ENCODE measurements at places on chromosomes 6 and 20.

GRCh38 chr6:143531720-143532499 is 20.4 kb upstream of the FUCA2 start:
- no peak for DNase-seq

DNA sequence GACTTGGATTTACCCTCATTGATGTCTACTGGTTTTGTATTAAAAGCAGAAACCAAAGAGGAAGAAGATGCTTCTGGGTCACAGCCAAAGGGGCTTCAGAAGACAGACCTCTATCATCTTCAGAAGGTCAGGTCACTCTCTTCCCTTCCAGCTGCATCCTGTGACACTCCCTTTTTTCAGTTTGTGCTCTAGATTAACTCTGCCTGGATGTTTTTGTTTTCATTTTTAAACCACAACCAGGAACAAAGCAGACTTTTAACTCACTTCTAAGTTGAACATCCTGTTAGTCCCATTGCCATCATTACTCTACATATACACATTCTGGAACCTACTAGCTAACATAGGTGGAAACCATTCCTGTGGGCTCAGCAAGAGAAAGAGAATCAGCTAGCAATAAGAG is 45.2 kb downstream of the AKIRIN2 start:
- no peak for DNase-seq

GRCh38 chr6:32255199-32256153 is 31.6 kb upstream of the NOTCH4 start:
- DNase-seq = peak; percentile 66

DNA sequence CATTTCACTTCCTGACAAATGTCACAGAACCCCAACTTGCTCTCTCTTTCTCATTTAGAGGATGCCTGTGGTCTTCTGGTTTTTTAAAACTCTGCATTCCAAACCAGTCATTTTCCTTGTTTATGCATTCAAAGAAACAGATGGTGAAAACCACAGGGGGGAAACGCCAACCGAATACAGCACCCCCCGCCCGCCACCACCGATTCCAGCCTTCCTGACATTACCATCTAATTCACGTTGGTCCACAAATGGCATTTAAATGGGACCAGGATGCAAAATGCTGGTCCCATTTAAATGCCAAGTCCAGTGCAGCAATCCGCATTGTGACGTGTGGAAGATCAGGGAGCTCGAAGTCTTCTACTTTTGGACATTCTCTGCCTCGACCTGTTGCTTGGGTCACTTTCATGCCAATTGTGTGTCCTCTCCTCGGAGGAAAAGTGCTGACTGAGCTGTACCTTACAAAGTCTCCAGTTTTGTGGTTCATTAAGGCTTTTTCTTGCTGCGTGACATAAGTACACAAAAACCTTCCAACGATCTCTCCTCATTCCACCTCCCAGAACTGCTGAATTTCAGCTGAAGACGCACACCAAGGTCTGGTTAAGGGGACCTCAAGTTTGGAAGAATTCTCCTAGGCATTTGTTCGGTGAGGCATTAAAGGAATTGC is 35.8 kb downstream of the NEDD9 start:
- DNase-seq = no peak

GRCh38 chr20:5401277-5401875 is 84.6 kb upstream of the PROKR2 start:
- no peak for DNase-seq

DNA sequence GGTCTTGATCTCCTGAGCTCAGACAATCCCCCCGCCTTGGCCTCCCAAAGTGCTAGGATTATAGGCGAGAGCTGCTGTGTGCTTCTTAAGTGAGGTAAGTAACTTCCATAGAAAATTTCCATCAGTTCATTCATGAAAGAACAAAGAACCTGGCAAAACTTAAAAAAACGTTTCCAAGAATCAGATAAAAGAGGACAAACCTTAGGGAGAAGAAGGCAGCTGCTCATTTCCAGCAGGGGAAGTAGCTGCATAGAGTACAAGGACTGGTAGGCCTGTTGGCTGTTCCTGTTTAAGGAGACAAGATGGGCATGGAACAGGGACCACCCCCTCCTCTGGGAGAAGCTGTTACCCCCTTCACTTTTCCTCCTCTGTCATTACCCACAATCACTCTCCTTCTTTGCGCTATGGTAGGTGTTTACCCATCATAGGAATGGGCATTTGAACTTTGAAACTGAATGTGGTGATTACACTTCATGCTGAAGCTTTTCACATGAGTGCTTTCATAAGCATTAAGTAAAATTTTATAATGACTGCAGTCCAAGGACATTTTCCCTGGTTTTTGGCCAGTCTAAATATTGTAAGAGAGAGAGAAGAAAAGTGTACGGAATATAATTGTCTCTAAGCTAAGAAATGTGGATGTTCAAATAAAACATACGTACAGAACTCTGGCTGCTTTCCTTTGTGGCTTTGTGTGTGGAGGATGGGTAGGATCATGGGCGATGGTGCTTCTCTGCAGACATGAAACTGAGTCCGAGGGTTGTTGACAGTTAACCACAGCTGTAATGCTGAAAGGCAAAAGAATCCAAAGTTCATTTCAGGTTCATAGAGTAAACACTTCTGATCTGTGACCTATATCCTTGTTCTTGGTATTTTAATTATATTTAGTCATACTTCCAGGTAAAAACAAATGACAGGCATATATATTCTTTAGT is 56.4 kb downstream of the CCN2 start:
- DNase-seq = no peak

GRCh38 chr6:170529839-170530469 is 23.2 kb downstream of the PSMB1 start:
- DNase-seq = peak; percentile 45

DNA sequence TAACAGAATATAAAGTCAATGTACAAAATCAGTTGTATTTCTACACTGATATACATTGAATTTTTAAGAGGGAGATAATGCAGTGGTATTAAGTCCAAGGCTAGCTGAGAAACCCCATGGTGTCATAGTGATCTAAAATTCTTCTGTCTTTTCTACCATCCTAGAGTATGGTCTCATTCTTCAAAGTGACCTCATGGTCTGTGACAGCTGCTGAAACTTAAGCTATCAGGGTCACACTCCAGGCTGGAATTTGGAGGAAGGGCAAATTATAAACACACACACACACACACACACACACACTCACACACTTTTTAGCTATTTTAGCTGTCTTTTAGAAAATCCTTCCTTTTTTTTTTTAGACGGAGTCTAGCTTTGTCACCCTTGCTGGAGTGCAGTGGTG is 47.3 kb upstream of the DYNLRB1 start:
- DNase-seq = no peak

GRCh38 chr6:124234801-124235200 is 431.1 kb downstream of the NKAIN2 start:
- no peak for DNase-seq

DNA sequence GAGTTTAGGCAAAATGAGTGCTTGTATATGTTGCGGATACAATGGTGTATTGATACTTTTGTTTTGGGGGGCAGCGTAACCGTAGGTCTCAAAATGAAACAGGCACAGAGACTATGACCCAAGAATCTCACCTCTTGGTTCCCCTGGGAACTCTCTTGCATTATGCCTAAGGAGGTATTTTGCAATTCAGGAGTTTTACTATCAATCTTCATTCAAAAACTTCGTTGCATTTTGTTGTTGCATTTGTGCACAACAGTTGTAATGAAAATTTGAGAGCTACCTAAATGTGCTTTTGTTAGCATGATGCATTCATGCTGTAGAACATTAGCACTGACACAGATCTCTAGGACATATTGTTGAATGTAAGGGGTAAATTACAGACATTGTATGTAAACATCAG is 18.2 kb downstream of the VTA1 start:
- no peak for DNase-seq

GRCh38 chr6:27161603-27161945 is 85.9 kb upstream of the PRSS16 start:
- no peak for DNase-seq

GRCh38 chr6:21085211-21085610 is 508.3 kb upstream of the SOX4 start:
- DNase-seq = no peak

GRCh38 chr6:130366107-130367005 is 539 bp downstream of the TMEM200A start:
- peak; percentile 23 for DNase-seq

GRCh38 chr6:17418281-17419188 is 25.1 kb downstream of the CAP2 start:
- DNase-seq = no peak

DNA sequence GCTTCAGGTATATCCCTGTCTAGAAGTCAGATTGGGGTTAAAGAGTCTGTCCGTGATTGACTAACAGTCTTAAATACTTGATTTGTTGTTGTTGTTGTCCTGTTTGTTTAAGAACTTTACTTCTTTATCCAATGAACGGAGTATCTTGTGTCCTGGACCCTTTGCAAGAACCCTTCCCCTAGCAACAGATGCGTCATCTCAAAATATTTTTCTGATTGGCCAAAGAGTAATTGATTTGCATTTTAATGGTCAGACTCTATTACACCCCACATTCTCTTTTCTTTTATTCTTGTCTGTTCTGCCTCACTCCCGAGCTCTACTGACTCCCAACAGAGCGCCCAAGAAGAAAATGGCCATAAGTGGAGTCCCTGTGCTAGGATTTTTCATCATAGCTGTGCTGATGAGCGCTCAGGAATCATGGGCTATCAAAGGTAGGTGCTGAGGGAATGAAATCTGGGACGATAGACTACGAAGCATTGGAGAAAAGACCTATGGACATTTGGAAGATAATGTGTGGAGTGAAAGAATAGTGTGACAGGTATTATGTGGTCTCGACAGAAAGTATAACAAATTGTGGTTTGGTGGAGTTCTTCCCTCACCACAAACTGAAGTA is at the start of gene HLA-DRA:
HLA-DRA (plus strand) TSS at position 286 of the 613 bp plus-strand sequence; CDS start at position 350, 64 bp downstream.
- no peak for DNase-seq

GRCh38 chr6:122696853-122697252 is 82.7 kb upstream of the FABP7 start:
- DNase-seq = no peak

DNA sequence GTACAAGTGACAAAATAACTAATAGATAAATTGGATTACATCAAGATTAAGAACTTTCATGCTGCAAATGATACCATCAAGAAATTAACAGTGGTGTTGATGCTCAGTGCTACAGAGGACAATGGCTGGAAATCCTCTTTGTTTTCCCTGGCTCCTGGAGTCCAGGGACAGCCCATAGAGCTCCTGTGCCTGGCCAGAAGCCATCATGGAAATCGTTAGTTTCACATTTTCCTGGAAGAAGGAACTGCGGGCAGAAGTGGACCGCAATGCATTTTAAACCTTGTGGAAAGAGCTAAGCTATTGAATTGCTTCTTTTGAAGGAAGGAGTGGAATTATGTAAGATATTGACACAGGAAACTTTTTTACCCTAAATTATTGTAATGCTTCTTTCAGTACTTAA is 276.0 kb downstream of the GJA1 start:
- DNase-seq = no peak

GRCh38 chr6:34601706-34602105 is 45.6 kb upstream of the SPDEF start:
- DNase-seq = no peak

DNA sequence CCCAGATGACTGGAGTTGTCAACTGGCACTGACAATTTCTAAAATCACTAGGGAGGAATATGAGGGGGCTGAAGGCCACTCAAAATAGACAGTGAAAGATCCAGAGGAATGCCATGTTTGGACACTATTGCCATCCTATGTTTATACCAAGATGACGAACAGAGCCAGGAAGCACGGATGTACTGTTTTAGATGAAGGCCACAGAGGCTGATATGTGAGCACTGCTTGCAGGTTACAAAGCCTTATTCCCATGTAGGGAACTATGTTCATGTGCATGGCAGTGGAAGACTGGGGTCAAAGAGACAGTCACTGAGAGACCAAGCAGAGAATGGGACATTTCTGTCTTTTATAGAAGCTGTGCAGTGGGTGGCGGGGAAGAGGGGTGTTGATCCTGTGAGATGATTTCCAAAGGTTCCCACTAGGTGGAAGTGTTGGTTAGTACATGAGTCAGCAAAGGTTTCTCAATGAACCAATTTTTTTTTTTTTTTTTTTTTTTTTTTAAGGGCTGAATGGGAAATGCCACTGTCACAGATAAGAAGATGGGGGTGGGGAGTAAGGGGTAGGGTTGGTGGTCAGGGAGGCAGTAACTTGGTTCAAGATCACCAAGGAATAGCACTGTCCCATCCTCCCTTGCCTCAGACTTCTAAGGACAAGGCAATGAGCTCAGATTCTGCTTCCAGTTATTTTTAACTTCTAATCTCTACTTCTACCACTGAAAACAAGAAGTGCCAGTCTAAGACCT is 46.7 kb upstream of the MOCS1 start:
- DNase-seq = no peak

DNA sequence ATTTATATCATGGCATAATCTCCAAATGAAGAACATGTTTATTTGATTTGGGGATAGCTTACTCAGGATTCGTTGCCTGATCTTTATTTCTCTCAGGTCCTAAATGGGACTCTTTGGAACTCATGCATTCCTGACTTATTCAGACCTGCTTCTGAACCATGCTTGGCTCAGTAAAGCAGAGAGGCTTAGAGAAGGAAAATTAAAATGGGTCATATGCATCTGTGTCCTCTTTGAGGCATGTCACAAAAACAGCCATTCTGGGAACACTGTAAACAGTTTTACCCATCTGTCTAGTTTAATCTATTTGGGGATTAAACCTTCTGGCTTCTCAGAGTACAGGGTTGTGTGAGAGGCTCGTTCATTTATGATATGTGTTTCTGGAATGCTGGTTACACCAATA is 1017.3 kb downstream of the KIF16B start:
- no peak for DNase-seq

DNA sequence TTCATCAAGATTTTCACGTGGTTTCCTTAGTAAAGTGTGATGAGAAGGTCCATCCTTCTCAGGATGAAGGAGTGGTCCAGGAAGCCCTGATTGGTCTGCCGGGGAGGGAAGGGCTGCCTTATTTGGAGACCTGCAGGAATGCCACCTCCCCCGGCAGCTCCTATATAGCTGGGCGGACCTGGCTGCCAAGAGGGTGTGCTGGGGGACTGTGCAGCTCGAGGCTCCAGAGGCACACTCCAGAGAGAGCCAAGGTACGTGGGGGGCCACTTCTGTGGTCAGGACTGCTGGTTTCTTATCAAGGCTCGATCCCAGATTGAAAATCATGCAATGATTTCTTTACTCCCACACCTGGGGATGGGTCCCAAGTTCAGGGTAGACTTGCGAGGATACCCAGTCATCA is at the start of gene PRND:
PRND (plus strand) TSS at position 191 of the 400 bp plus-strand sequence. CDS start 2,643 bp downstream, outside the sequence.
- DNase-seq = no peak

GRCh38 chr20:25285091-25285647 is 37.3 kb downstream of the PYGB start:
- no peak for DNase-seq

DNA sequence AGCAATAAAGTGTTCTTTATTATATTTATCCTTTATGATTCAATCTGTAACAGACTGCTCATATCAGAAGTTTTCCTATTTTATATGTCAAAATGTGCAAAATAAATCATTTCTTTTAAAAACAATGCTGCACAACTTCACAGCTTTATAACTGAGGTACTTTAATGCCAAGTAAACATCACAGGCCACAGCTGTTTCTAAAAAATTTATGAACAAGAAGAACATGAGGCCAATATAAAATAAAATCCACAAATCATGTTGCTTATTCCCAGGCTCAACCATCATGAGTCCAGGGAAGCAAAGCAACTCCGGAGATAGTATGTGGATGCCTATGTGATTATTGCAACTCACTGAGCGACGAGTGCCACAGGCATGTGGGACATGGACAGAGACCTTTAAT is 195.5 kb downstream of the ISM1 start:
- DNase-seq = no peak

Data from activated T-cell treated with anti-CD3 and anti-CD28 coated beads for 48 hours (primary cell).